ENCODE measurements at places on chromosomes 3 and 15. TPM values are rescaled to one million over a fixed set of nuclear protein-coding genes. Genes with fewer than 3 reads are reported as not detected.

DNA sequence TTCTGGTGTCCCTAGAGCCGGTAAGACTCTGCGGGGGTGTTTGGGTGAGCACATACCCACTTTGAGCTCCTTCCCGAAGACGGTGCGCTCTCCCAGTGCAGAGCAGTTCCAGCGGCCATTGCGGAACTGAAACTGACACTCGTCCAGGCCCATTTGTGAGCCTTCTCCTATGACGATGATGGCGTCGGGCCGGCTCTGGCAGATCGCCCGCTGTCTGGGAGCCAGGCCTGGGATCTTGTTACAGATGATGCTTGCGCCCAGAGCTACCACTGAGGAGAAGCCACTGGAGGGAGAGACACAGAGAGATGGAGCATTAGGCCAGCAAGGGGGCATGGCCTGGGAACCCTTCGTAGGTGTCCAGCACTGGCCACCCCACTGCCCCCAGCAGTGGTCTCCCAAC lies 5.0 kb downstream of the WNT7A start:
- H3K36me3 ChIP-seq: no peaks in the 10 kb centered on the region
- no peak overlapping the region for H3K27ac ChIP-seq
- H3K27me3 ChIP-seq: peaks cover 50% of the 10 kb centered on the region
- peaks cover 19% of the 10 kb centered on the region for H3K4me1 ChIP-seq

DNA sequence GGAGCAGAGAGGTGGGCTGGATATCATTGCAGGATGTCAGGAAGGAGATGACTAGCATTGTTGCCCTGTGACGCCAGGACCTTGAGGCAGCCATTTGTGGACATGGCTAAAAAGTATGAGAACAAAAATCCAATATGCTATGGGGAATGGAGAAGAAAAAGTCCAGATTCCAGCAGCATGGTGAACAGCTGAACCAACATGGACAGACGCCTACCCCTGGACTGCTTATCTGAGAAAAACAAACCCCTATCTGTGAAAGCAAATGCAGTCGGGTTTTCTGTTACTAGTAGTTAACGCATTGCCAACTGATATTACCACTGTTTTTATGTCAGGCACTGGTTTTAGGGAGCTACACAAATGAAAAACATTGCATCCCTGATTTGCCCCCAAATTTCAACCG lies 251.2 kb upstream of the RORA start:
- H3K4me3 ChIP-seq: no peak overlapping the region
- H3K27ac ChIP-seq: no peak overlapping the region
- no peaks in the 10 kb centered on the region for H3K4me1 ChIP-seq
- DNase-seq: no peak

DNA sequence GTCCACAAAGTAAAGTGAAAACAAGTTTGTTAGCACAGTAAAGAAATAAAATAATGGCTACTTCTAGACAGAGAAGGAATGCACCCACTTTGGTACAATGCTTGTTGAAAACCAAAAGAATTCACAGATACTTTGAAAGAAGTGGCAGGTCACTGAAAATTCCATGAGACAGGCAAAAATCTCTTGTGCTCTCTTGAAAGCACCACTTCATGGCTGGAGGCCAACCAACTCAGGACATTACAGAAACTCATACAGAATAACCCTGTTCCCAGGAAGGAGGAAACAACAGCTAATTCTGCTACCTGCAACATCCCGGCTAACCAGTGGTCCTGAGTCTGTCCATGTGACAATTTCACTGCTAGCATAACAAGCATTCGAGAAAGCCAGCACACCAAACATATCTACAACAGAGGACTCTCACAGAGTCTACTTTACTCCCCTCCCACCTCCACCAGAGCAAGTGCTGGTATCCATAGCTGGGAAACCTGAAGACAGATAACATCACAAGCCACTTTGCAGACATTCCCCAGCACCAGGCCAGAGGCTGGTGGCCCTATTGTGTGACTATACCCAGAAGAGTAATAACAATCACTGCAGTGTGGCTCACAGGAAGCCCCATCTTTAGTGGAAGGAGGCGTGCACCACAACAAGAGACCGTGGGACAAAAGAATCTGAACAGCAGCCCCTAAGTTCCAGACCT lies 255.3 kb upstream of the SLITRK3 start:
- H3K4me3 ChIP-seq: no peak overlapping the region
- DNase-seq: no peak
- no peak overlapping the region for H3K27ac ChIP-seq
- no peaks in the 10 kb centered on the region for H3K4me1 ChIP-seq
- H3K27me3 ChIP-seq: no peaks in the 10 kb centered on the region

The SERPINI2 gene
- total RNA-seq: not detected

The CHRM5 gene
- not detected for total RNA-seq

All from transverse colon (tissue), 4 donors.